ENCODE measurements at places on chromosomes 4 and X.
A peak's percentile ranks its signal among the peaks of the same experiment; 100 is the strongest.

DNA sequence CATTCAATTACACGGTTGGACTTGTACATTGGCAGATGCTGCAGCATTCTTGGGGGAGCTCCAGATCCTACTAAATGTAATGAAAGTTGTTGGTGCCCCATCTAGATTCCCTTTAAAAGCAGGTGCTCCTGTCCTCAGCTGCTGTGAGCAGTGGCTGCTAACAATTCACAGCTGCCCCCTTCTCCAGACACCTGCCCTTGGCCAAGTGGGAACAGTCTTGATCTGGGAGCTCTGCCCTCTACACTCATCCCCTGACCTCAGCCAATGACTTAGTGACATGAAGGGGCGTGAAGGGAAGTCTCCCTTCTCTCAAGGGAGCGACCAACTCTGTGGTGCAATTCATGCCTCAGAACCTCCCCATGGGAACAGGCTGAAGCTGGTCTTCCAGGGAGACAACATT lies 125.7 kb downstream of the EIF4E start:
- no peak for DNase-seq

- no peak for DNase-seq
These were observed 410.5 kb downstream of the PPP3CA start for GRCh38 chr4:100936661-100937375.

- DNase-seq = peak; percentile 25
These were observed 241.1 kb upstream of the TLL1 start for GRCh38 chr4:165631912-165632311.

GRCh38 chr4:170875868-170876267 lies 786.1 kb upstream of the AADAT start:
- DNase-seq = no peak

- no peak for DNase-seq
These were observed 12.5 kb upstream of the OSTC start for GRCh38 chr4:108637856-108638255.

GRCh38 chrX:155065035-155065734 lies 5.8 kb downstream of the CMC4 start:
- no peak for DNase-seq

DNA sequence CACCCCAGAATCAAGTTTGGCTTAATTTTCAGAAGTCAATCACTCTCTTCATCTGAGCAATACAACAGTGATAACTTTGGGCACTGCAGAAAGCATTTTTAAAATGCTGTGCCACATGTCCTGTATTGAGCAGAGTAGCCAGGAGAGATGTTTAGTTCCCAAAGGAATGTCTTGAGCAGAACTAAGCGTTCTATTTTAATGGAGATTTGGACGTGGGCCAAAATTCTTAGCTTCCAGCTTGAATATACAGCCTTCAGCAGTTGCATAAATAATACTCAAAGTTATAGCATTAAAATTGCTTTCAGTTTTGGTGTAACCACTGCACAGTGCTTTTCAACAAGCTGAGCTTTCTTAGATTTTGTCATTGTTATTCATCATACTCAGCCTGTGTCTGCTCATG lies 679.2 kb downstream of the NLGN4X start:
- no peak for DNase-seq

DNA sequence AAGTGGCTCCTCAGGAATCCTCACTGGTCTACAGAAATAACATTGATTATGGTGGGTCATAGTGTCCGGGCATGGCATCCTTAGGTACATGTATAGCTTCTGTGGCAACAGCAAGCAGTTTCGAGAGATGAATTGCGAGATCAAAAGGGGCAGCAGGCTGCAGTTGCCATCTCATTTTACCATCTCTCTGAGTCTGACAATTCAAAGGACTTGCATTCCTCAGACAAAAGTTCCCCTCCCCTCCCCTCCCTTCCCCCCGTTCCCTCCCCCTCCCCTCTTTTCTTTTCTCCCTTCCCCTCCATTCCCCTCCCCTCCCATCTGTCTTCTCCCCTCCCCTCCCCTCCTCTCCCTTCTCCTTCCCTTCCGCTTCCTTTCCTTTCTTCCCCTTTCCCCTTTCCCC lies 70.2 kb downstream of the MTNR1A start:
- DNase-seq = no peak

DNA sequence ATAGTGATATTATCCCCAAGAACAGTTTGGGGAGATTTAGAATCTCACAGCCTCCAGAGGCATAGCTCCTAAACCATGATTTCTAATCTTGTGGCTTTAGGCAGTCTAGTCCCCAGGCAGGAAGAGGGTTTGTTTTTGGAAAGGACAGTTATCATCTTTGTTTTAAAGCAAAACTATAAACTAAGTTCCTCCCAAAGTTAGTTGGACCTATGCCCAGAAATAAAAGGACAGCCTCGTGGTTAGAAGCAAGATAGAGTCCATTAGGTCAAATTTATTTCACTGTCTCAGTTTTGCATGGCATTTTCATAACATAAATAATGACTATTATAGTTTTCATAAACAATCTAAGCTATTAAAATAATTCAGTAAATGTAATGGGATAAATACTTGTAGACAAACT lies 120.5 kb downstream of the MAGEC2 start:
- DNase-seq = no peak

GRCh38 chr4:28313729-28314713 lies 1453.4 kb downstream of the STIM2 start:
- DNase-seq = no peak

- DNase-seq = no peak
These were observed 20.4 kb downstream of the MSANTD1 start for GRCh38 chr4:3269105-3269927.

GRCh38 chr4:154389148-154389547 lies 102.5 kb downstream of the DCHS2 start:
- no peak for DNase-seq

DNA sequence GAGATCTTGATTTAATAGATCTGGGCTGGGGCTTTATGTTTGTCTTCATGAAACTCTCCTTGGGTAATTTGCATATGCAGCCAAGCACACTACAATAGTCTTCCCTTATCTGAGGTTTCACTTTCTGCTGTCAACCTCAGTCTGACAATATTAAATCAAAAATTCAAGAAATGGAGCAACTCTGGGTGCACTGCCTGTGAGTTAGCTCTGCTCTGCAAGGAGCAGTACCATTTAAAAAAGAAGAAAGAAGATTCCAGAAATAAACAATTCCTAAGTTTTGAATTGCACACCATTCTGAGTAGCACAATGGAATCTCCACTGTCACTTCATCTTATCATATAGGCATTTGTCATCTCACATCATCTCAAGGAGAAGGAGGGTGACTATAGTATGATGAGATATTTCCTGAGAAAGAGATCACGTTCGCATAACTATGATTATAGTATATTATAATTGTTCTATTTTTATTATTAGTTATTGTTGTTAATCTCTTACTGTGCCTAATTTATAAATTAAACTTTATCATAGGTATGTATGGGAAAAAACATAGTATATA lies 9.4 kb downstream of the FNIP2 start:
- no peak for DNase-seq

GRCh38 chr4:128601991-128602695 lies 207.4 kb upstream of the JADE1 start:
- no peak for DNase-seq

DNA sequence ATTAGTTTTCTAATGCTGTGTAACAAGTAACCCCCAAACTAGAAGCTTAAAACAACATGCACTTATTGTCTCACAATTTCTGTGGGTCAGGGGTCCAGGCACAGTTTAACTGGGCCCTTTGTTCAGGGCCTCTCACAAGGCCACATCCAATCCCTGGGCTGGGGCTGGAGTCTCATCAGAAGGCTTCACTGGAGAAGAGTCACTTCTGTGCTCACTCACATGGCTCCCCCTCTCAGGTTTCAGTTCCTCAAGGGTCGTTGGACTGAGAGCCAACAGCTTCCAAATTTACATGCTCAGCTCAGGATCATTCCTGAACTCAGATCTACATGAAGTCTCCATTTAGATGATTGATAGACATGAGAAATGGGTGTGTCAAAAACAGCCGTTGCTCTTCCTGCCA lies 77.1 kb downstream of the EVC start:
- no peak for DNase-seq

DNA sequence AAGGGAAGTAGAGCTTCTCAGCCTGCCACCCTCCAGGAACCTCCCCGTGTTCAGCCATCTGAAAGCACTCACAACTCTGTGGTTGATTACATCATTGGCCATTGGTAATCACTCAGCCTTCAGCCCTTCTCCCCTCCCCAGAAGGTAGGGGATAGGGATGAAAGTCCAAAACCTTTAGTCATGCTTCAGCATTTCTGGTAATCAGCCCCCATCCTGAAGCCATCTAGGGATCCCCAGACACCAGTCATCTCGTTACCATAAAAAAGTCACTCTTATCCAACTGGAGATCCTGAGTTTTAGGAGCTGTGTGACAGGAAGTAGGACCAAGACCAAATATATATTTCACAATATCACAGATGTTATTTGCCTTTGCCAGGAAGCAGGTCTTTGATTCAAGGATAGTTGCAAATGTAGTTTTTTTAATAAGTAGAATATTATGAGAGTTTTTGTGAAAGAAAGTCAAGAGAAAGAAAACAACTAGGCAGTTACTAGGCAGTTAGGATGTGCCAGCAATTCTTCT lies 364.6 kb upstream of the NOCT start:
- no peak for DNase-seq

- DNase-seq = no peak
These were observed 69.1 kb downstream of the FBXL5 start for GRCh38 chr4:15586066-15586465.

- no peak for DNase-seq
These were observed 33.6 kb upstream of the MXD4 start for GRCh38 chr4:2295500-2295899.

- no peak for DNase-seq
These were observed 10.1 kb downstream of the BCOR start for GRCh38 chrX:40087425-40088298.

GRCh38 chrX:40012868-40013265 lies 84.9 kb downstream of the BCOR start:
- no peak for DNase-seq

DNA sequence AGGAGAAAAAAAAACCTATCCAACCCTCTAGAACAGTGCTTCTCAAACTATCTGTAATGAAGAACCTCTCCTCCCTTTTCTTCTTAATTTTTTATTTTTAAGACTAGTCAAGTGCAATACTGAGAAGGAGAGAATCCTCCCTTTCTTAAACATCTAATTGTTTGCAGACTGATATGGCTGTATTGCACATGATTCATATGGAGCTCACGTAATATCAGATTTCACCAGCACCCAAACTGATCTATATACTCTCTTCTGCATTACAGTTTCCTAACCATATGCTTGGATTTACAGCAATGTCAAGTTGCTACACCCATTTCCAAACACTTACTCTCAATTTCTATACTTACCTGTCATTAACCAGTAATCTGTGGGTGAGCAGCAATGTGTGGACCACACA lies 9.5 kb downstream of the PRMT9 start:
- DNase-seq = no peak

- no peak for DNase-seq
These were observed 289.7 kb upstream of the LDB2 start for GRCh38 chr4:17188125-17188524.

- DNase-seq = no peak
These were observed 149.5 kb downstream of the EDA2R start for GRCh38 chrX:66489339-66489738.

- no peak for DNase-seq
These were observed 106.3 kb downstream of the USP46 start for GRCh38 chr4:52552778-52553177.

DNA sequence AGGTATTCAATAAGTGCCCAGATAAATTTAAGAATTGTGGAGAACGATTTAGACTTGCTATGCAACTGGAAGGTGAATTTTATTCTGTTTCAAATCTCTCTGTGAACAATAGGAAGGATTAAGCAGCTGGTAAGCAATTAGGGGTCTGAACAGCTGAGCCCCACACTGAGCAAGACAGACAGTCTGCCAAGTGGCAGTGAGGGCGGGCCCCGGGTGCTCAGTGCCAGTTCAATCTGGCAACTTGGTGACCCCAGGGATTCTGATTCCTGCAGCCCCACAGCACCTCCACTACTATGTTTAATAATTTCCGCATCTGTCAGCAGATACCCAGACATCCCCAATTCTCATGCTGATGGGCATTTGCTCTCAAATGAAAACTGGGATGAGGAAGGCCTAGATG lies 317.3 kb downstream of the PPP1R2C start:
- no peak for DNase-seq
